GM10248 (cell line): ENCODE measurements at places on chromosomes 13 and 19.

DNA sequence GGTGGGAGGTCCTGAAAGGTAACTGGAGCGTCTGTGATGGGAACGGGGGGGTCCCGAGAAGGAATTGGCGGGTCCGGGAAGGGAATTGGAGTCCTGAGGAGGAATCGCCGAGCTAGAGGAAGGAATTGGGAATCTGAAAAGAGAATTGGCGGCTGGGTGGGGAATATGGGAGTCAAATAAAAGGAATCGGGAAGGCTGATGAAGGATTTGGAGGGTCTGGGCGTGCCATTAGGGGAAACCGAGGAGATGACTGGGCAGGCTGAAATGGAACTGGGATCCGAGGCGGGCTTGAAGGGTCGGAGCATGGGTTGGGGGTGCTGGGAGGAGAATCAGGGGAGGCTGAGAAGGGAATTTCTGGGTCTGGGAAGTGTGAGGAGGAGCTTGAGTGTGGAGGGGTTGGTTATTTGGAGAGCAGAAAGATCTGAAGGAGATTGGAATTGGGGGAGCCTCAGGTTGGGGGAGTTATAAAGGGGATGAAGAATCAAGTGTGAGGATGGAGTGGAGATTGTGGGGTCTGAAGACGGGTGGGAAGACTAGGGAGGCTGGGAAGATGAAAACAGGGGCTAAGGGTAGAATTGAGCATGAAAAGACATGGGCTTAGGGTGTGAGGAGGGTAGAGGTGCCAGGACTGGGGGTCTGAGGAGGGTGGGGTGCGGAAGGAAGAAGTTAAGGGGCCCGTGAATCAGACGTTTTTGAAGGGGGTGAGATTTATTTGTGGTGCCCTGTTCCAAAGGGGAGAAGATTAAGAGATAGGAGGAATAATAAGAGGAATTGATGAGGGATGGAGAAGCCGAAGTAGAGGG is 718 bp downstream of the ACTN4 start:
- no peak for DNase-seq

DNA sequence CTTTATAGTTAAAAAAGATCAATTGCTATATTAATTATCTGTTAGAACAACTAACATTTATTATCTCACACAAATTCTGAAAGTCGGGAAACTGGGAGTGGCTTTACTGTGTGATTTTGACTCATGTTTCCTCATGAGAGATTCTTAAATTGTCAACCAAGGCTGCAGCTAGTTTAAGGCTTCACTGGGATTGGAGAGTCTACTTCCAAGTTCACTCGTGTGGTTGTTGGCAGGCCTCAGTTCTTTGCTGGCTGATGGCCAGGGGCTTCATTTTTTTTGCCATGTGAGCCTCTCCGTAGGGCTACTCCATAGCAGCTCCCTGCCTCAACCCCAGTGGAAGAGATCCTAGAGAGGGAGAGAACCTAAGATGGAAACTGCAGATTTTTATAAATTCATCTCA is 24.5 kb upstream of the LPAR6 start:
- DNase-seq, result no peak

- DNase-seq, result no peak
Observed at GRCh38 chr13:79190932-79191331, 215.1 kb downstream of the RBM26 start.

GRCh38 chr13:43180837-43181236 is 157.5 kb downstream of the DNAJC15 start:
- no peak for DNase-seq

DNA sequence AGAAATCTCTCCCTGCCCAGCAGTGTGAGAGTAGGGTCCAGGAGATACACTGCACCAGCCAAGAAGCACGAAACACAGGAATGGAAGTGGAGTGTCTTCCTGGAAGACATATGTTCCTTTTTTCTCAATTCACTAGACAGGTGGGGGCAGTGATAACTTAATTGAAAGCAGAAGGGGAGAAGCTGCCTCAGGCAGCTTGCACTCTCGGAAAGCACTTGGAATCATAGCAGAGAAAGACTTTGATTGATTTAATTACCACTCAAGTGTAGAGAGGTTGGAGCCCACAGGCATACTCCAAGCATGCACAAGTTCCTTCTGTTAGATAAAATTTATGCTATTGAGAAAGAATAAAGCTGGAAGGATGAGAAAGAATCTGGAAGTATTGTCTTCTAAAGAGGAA is 249.4 kb downstream of the SLITRK6 start:
- DNase-seq, result no peak

DNA sequence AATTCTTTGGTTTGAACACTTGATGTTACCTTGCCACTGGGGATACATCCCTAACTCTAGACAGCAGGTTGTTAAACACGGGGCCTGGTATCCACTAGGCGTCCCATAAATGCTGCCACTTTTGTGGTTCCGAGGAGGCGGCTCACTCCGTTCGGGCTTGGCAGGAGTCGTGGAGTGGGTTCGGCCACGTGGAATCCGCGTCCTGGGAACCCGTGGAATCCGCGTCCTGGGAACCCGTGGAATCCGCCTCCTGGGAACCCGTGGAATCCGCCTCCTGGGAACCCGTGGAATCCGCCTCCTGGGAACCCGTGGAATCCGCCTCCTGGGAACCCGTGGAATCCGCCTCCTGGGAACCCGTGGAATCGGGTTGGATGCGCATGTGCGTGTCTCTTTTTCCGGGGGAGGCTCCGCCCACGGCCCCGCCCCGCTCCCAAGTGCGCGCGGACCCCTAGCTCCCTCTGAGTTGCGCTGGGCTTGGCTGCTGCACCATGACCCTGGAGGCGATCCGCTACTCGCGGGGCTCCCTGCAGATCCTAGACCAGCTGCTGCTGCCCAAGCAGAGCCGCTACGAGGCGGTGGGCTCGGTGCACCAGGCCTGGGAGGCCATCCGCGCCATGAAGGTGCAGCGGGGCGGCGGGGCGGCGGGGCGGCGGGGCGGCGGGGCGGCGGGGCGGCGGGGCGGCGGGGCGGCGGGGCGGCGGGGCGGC is at the start of gene MRI1:
Gene MRI1, plus strand, starts transcription at position 422 of the 707 bp plus-strand sequence. Its CDS starts 67 bp downstream, at position 489.
- peak; percentile 90 for DNase-seq

DNA sequence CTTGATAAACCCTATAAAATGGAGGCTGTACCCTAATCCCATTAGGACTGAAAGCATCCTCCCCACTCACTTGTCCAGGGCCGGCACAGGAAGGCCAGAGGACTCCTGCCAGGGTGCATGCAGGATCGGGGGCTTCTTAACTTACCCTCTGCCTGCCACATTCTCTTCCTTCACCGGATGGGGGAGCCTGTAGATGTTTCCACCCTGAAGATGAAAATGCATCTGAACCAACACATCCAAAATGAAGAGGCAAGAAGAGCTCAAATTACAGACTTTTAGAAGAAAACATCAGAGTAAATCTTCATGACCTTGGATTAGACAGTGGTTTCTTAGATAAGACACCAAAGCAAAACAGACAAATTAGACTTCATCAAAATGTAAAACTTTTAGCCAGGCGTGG is 25.9 kb upstream of the NAPA start:
- DNase-seq, result no peak

- DNase-seq, result no peak
Observed at GRCh38 chr19:51099047-51099382, 9.2 kb downstream of the CTU1 start.

DNA sequence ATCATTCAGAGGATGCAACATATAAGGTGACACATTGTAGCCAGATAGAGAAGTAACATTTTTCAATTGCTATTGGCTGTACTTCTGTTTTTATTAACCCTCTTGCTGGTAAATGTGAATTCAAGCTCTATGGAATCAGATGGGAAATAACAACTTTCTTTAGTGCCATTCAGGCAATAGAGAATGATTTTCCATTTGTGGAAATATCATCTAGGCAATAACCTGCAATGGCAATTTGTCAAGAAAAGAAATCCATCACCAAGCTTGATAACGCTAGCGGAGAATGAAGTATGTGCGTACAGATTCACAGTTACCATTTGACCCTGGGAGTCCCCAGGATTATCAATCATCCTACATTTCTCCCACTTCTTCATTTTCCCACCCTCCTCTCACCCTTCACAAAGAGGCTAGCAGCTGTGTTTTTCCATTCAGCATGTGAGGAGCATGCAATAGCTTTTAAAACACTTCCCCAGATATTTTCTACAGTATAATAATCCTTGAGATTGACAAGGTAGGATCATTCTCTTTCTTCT is 569.7 kb upstream of the KLF12 start:
- no peak for DNase-seq
